Heart right ventricle (tissue), 16 donors: ENCODE measurements at places on chromosomes 12 and 14. TPM values are rescaled to one million over a fixed set of nuclear protein-coding genes. Genes with fewer than 3 reads are reported as not detected.

Gene MGP
- 219 TPM for total RNA-seq

- DNase-seq: no peak
Observed at GRCh38 chr14:42407153-42407552, 800.5 kb downstream of the LRFN5 start.

Gene HVCN1
- 11.6 TPM for total RNA-seq

GRCh38 chr14:88551094-88551870, 3.5 kb downstream of the PTPN21 start:
- peak; percentile 87 for DNase-seq

GRCh38 chr12:109716092-109716479, 2.5 kb downstream of the FAM222A start:
- no peak for DNase-seq

Gene NXPH4
- 0.18 TPM for total RNA-seq

Gene SH2B3
- 29.8 TPM for total RNA-seq

Gene SIX4
- total RNA-seq: 0.87 TPM

DNA sequence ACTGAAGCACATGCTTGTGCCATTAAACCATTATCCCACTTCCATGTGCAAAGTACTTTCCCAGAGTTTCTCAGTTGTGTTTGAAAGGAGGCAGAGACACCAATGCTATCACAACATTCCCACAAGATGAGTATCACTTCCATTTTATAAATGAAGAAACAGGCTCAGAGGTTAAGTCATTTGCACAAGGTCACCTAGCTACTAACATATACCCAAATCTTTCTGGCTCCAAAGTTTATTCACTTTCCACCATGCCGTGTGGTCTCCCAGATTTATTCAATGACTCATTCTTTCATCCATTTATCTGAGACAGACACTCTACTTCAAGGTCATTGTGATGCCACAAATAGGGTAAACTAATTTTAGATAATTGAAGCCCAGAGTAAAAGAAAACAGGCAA, 9.4 kb downstream of the ART4 start:
- no peak for DNase-seq

Gene PLEKHG7
- not detected for total RNA-seq

- DNase-seq: no peak
Observed at GRCh38 chr14:50744231-50744630, 76.1 kb upstream of the SAV1 start.

Gene RPL10L
- not detected for total RNA-seq

DNA sequence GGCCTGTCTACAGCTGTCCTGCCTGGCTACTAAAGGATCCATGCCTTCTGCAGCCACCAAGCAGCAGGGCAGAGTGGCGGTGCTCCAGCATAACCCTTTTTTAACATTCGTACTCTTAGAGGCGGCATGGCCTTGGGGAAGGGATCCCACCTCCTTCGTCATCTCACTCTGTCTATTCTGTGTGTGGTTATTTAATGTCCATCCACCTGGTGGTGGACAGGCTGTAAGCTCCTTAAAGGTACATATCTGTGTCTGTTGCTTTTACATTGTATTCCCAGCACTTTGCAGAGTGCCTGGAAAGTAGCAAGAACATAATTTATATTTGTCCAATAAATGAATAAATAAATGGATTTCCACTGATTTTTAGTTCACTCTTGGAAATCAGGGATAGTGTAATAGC, 15.7 kb upstream of the ACOT1 start:
- no peak for DNase-seq

Gene TMEM132C
- 1.4 TPM for total RNA-seq

Gene ADGRD1
- 73.5 TPM for total RNA-seq

- DNase-seq: no peak
Observed at GRCh38 chr14:74574090-74574433, 38.0 kb downstream of the LTBP2 start.

Gene MFAP5
- total RNA-seq: 53.0 TPM

- DNase-seq: no peak
Observed at GRCh38 chr12:116474331-116474730, 84.8 kb upstream of the MAP1LC3B2 start.

- no peak for DNase-seq
Observed at GRCh38 chr14:74835645-74836250, 40.2 kb downstream of the PROX2 start.

- DNase-seq: no peak
Observed at GRCh38 chr12:129877411-129877810, 26.4 kb downstream of the TMEM132D start.

DNA sequence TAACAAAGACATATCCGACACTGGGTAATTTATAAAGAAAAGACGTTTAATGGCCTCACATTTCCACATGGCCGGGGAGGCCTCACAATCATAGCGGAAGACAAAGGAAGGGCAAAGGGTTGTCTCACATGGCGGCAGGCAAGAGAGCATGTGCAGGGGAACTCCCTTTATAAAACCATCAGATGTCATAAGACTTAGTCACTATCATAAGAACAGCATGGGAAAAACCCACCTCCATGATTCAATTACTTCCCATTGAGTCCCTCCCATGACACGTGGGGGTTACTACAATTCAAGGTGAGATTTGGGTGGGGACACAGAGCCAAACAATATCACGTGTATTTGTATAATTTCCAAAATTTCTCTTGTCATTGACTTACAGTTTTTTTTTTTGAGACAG, 5.5 kb upstream of the LMNTD1 start:
- DNase-seq: no peak

DNA sequence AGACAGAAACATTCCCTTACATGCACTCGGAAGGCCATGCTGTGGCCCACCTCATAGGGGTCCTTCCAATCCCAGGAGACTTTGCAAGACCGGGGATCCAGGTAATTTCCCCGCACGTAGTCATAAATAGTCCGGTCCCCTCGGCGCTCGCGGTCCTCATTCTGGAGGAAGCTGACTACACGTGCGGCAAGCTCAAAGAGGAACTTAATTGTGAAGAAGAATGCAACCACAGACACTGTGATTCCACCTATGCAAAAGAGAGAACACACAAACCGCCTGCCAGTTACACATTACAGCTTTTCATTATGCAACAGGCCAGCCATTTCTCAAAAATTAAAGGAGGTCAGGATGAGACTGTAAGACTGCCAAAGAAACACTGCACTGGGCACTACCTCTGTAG, 28.4 kb downstream of the AREL1 start:
- no peak for DNase-seq

- DNase-seq: no peak
Observed at GRCh38 chr14:60634153-60634552, 15.1 kb downstream of the SIX1 start.

Gene SCNN1A
- 0.37 TPM for total RNA-seq

Gene FAR2
- total RNA-seq: 3.1 TPM
